Activated CD4-positive, alpha-beta T cell treated with anti-CD3 and anti-CD28 coated beads, Interleukin-2, amount 50 U/mL, for 1 hour (primary cell): ENCODE measurements at places on chromosomes 4 and X.

GRCh38 chr4:113785781-113786180 is 24.2 kb upstream of the CAMK2D start:
- no peak for DNase-seq

GRCh38 chrX:42832764-42833549 is 55.0 kb upstream of the PPP1R2C start:
- DNase-seq = no peak

DNA sequence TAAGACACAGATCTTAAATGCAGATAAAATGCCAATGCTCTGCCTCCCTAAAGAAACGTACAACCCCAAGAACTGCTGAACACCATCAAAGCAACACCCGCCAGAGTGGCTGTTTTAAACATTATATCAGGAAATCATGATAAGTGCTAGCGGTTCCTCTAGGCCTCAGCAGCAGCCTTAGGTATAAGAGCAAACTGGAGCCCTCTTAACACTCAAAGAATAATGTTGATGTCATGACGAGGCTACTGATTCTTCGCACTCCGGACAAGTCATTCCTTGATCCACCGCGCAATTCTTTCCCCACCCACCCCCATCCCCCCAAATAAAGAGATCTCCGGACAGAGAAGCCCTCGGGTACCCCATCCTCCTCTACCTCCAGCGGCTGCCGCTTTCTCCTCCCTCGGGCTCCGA is 507 bp downstream of the LIN54 start:
- DNase-seq = no peak

GRCh38 chr4:175671491-175671934 is 140.6 kb downstream of the GPM6A start:
- no peak for DNase-seq

DNA sequence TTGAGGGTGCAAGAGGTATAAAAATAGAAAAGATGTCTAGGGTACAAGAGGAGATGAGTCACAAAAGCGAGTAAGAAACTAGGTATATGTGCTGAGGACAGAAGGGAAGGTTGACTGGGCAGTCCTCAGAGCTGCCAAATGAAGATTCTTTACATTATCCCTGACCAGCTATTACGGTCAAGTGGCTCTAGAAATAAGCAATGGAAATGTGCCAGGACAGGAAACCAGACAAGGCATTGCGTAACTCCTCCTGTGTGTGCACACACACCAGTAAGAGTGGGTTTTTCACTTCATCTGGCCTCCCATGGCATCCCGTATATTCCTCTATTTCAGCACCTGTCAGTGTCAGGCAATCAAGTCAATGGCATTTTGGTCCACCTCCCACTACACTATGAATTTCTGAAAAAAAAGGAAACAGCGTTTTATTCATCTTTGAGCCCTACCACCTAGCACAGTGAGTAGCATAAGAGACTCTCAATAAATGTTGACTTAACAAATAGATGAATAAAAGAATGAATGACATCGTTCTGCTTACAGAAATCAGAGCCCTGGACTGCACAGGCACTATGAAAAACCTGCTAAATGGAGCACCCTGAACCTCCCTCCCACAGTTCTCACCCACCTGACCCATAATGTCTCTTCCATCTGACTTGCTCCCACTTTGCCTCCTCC is 62.6 kb upstream of the KLF3 start:
- DNase-seq = no peak

- no peak for DNase-seq
Observed at GRCh38 chr4:164790249-164790648, 36.3 kb downstream of the SMIM31 start.

DNA sequence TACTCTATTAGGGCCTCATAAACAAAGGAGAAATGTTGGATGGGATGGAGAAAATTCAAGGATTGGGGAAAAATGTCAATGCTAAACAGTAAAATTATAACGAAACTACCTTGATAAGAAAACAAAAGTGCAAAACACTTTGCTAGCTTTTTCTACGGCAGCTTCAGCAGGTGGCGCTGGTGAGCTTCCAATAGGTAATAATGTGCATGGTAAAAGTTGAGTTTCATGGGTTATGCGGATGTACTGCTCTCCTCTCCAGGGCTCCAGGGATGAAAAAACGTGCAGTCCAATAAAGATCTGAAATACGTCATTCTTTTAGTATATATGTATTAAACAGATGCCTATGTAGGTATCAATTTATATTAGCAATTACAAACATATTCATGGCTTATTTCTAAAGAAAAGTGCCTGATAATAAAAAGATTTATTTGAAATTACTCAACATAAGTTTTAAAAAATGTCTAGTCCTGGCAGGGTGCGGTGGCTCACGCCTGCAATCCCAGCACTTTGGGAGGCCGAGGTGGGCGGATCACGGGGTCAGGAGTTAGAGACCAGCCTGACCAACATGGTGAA is 239.6 kb downstream of the GRXCR1 start:
- DNase-seq = peak; percentile 17
